ENCODE measurements at places on chromosomes 5 and 9.

GRCh38 chr5:1555011-1555807 is 31.4 kb upstream of the LPCAT1 start:
- no peak for DNase-seq

- no peak for DNase-seq
Observed at GRCh38 chr5:122137702-122138101, 8.4 kb downstream of the ZNF474 start.

DNA sequence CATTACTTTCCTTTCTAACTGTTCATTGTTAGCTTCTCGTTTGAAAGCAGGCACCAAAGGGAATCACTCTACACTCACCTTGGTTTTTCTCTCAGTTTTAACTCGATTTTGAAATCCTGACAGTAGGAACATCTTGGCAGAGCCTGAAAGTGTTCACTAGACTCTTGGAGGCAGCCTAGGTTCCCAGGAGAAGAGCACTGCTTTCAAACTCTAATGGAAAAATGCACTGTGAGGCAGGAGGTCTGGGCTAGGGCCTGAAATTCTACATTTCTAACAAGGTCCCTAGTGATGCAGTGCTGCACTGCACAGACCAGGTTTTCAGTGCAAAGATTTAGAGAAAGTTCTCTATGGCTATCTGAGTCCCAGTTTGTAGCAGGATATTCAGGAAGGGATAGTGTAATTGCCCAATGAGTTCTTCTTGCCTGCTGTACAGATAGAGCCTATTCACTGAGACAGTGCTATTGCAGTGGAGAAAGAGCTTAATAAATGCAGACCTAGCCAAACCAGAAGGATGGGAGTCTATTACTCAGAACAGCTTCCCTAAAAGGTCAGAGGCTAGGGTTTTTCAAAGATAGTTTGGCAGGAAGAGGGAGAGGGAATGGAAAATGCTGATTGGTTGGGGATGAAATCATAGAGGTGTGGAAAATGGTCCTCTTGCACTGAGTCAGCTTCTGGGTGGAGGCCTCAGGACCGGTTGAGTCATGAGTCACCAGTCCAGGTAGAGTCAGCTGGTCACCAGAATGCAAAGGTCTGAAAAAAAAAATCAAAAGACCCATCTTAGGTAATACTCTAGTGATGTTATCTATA is 153.9 kb downstream of the GPBP1 start:
- no peak for DNase-seq

GRCh38 chr5:17696627-17697026 is 62.4 kb downstream of the TAF11L14 start:
- DNase-seq: no peak

DNA sequence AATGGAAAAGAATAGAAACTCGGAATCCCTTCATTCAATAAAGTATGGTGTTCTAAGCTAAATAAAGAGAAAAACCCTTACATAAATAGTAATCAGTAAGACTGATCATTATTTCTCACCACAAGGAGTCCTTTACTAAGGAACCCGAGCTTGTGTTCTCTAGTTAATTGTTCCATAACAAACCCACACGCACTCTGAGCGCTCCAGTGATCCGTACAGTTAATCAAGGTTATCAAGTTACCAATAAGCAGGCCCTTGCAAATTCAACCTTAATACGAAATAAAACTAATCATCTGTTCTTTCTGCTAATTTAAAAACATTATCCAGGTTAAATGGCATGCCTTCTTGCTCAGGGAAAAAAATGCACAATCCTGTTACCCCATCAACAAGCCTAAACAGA is 224.4 kb downstream of the FRMD3 start:
- no peak for DNase-seq

DNA sequence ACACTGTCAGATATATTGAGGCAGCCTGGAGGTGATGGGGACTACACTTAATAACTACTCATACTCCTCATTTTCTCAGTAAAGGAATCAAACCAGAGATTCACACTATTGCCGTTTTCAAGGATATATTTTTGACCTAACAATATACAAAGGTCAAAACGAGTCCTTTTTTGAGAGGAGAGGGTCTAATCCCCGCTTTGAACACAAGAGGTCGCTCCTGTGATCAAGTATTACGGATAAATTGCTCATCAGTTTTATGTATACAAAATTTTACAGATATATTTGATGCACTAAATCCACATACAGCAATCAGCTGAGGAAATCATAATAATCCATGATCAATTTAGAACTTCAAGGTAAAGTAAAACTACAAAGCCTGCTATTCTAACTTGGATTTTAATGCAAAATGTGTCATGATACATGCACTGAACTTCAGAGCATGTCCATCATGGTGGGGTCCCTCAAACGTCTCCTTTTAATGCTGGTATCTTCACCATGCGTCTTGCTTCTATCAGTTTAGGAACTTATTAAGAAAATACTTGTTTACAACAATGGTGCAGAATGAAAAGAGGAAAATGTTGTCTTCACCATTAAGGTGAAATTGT is 2.5 kb upstream of the ISL1 start:
- DNase-seq: no peak

DNA sequence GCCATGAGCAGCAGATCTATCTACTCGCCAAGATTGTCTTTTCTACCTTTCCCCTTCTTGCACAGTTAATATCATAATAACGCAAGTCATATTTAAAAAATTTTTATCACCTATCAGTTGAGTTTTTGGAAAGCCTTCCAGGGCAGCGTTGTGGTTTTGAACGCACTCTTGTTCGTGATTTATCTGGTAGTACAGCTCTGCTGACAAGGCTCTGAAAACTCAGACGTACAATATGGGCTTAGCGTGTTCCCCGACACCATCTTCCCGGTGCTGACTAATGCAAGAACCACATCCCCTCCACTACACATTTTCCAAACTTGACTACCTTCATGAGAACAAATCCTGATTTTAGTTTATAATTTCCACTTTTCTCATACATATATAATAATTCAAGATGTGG is 1.6 kb upstream of the NFIL3 start:
- no peak for DNase-seq

DNA sequence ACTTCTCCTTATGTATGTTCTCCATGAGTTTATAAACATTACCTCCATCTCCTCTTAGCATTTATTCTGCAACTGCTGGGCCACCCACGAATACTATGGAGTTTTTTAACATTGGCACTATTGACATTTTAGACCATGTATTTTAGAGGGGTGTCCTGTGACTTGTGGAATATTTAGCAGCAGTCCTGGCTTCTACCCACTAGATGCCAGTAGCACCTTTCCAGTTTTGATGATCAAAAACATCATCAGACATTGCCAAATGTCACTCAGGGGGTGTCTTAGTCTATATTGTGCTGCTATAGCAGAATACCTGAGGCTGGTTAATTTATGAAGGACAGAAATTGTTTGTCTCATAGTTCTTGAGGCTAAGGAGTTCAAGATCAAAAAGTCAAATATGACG is 187.5 kb upstream of the RORB start:
- DNase-seq: no peak
